Fibroblast of lung (primary cell): ENCODE measurements at places on chromosomes 11 and 22. TPM values are rescaled to one million over a fixed set of nuclear protein-coding genes. Genes with fewer than 3 reads are reported as not detected.

SMTNL1 gene
- not detected in 2 replicates for total RNA-seq

DNA sequence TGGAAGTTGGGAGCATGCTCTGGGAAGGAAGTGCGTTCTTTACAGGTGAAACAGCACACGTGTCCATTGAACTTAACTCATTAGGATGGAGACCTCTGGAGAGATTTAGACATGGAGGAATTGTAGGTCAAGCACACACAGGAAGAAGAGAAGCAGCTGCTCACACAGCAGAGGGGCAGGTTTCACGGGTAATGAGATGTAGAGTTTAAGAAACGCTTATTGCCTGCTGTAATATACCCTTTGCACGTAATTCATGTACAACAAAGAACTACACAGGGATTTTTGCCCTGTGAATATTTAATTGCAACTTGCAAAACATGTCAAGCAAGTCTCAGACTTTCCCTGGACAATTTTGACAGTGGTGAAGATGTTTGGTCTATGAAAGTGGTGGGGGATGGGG lies 508.0 kb downstream of the OPCML start:
- no peak overlapping the region for H3K27ac ChIP-seq
- no peak for DNase-seq
- no peaks in the 10 kb centered on the region for H3K4me1 ChIP-seq
- no peaks in the 10 kb centered on the region for H3K36me3 ChIP-seq

TSSK2 gene
- not detected in 2 replicates for total RNA-seq

USH1C gene
- total RNA-seq, result not detected in 2 replicates

DNA sequence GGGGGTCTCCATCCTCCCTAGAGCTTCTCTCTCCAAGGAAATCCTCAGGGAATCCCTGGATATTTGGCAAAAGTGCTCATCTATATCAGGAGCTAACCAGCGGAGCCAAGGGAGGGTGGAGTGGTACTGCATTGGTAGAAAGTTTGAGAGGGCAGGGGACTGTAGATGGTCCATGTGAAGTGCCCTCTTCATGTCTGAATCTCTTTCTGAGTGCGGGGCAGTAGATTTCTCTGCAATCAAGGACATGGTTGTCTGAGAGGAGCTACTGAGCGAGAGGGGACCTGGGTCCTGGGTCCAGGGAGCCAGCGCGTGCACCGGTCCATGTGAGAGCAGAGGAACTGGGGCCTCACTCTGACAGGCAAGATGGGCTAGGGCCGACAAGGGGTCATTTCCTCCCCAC lies 701 bp downstream of the DIXDC1 start:
- H3K27me3 ChIP-seq, result no peaks in the 10 kb centered on the region
- no peak for DNase-seq
- no peaks in the 10 kb centered on the region for H3K36me3 ChIP-seq
- H3K27ac ChIP-seq, result no peak overlapping the region
- peak overlapping the region; percentile 62 for H3K4me3 ChIP-seq

- H3K27me3 ChIP-seq, result no peaks in the 10 kb centered on the region
- H3K27ac ChIP-seq, result no peak overlapping the region
- H3K4me3 ChIP-seq, result no peak overlapping the region
- H3K4me1 ChIP-seq, result no peaks in the 10 kb centered on the region
Measured at GRCh38 chr11:78156127-78156844, 16.9 kb upstream of the ALG8 start.

DNA sequence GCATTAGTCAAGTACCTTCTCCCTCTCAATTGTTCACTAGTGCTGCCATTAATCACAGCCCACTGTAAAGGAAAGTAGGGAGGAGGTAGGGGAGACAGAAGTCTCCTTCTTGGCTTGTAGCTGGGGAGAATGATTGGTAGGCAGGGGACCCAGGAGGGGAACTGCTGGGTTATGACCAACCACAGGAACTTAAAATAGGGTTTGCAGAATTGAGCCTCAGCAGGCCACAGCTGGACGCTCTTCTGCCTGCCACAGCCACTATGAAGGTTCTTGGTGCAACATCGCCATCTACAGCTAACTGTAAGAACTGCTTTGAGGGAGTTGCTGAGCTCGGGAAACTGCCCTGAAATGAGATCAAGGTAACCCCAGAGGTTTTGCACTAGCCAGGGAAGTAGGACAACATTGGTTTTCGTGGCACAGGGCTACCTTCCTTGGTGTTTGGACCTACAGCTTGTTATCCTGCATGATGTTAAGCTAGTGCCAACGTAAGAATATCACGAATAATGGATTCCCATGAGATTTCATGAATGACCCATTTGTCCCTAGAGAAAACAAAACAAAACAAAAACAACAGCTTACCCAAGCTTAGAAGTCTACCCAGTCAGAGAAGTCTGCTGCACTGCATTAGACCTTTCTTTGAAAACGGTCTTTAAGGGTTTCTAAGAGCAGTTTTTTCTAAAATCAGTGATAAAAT lies 787.1 kb upstream of the API5 start:
- no peak overlapping the region for H3K27ac ChIP-seq
- H3K27me3 ChIP-seq, result no peaks in the 10 kb centered on the region
- DNase-seq, result peak; percentile 12
- H3K4me3 ChIP-seq, result no peak overlapping the region

DNA sequence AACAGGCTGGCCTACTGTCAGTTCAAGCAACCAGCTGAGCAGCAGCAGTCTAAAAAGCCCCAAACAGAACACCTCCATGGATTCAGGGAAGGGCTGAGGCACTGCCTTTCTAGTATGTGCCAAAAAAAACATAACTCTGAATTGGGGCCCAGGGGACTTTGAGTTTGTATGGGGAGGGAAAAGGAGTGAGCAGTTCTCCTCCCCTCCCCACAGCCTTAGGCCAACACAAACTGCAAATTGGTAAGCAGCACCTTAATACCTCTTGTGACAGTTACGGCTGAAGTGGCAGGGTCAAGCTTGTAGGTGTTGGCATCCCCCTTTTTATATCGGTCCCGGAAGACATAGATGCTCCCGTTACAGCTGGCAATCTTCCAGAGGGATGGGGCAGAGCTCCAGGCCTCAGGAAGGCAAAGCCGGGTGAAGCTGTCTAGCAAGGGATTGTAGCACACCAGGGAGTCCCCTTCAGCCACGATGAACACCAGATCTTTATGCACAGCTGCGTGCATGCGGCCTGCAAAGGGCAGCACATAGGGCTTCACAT lies 6.0 kb downstream of the KBTBD4 start:
- no peaks in the 10 kb centered on the region for H3K27me3 ChIP-seq
- H3K36me3 ChIP-seq, result peaks cover 16% of the 10 kb centered on the region
- peaks cover 21% of the 10 kb centered on the region for H3K4me1 ChIP-seq
- H3K27ac ChIP-seq, result peak overlapping the region; percentile 43
- no peak for DNase-seq

DNA sequence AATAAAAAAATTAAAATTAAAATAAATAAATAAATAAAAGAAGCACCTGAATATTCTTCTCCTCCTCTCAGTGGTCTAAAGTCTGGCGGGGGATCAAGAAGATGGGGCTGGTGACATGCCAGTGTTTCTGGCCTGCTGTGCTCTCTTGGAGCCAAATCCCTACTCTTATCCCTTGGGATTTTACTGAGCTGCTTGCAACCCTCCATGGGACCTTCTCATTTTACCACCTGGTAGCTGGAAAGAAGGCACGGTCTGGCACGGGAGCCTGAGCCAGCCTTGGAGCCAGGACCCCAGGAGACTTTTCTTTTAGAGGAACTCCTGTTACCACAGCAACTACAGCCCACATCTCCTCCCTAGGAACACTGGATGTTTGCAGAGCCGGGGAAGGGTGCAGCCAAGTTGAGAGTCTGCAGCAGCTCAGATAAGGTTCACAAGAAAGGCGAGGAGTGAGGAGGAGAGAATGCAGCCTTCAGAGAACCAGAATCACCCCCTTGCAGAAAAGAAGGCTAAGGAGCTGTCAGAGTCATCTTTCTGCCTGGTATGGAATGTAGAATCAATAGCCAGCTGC lies 21.4 kb downstream of the CD6 start:
- no peak overlapping the region for H3K4me3 ChIP-seq
- no peak for DNase-seq
- peaks cover 12% of the 10 kb centered on the region for H3K27me3 ChIP-seq

DNA sequence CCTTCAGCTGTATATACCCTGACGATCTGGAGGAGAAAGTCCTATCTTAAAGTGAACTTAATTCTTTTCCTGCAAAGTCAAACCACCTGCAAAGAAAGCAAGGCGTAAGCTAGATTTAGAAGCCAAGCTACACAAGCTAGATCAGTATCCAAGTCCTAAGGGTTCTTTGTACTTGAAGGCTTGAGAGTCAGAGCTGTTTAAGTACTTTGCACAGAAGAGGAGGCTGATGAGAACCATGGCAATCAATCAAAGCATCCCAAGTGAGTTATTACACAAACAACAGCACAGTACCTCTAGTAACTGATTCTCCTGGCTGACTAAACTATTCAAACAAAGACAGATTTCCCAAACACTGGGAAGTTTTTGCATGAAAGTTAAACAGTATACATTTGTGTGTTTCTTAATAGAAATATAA lies 1.9 kb downstream of the CDON start:
- DNase-seq, result no peak
- H3K27me3 ChIP-seq, result peaks cover 17% of the 10 kb centered on the region
- H3K4me3 ChIP-seq, result no peak overlapping the region
- H3K4me1 ChIP-seq, result no peaks in the 10 kb centered on the region
- H3K27ac ChIP-seq, result no peak overlapping the region
- H3K36me3 ChIP-seq, result no peaks in the 10 kb centered on the region
